ENCODE measurements at places on chromosomes 1 and 21. TPM values are rescaled to one million over a fixed set of nuclear protein-coding genes. Genes with fewer than 3 reads are reported as not detected.

Gene IQGAP3
- total RNA-seq = 0.09 TPM

Gene ZNF362
- 24.9 TPM for total RNA-seq

Gene MTARC1
- 6.4 TPM for total RNA-seq

Gene NFYC
- total RNA-seq = 52.6 TPM

DNA sequence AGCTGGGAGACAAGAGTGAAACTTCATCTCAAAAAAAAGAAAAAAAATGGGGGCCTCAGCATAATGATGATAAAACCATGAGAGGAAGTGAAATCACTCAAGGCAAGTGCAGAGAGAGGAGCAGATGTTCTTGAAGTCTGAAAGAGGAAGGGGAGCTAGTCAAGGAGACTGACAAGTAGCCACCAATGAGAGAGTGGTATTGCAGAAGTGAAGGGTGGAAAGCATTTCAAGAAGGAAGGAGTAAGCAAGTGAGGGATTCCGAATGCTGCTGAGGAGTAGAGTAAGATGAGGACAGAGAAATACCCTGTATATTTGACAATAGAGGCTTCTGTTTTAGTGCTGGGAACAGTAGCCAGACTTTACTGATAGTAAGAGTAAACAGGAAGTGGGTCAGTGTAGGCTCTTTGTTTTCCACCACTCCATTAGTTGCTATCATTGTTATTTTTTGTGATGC lies 2.9 kb downstream of the TATDN3 start:
- DNase-seq = no peak

DNA sequence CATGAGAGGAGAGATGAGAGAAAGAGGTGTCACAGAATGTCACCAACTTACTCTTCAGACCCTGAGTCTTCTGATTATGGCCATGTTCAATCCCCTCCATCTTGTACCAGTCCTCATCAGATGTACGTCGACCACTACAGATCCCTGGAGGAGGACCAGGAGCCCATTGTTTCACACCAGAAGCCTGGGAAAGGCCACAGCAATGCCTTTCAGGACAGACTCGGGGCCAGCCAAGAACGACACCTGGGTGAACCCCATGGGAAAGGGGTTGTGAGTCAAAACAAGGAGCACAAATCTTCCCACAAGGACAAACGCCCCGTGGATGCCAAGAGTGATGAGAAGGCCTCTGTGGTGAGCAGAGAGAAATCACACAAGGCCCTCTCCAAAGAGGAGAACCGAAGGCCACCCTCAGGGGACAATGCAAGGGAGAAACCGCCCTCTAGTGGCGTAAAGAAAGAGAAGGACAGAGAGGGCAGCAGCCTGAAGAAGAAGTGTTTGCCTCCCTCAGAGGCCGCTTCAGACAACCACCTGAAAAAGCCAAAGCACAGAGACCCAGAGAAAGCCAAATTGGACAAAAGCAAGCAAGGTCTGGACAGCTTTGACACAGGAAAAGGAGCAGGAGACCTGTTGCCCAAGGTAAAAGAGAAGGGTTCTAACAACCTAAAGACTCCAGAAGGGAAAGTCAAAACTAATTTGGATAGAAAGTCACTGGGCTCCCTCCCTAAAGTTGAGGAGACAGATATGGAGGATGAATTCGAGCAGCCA lies 8.0 kb downstream of the ELOA start:
- DNase-seq = no peak

GRCh38 chr1:36790191-36790590 lies 244.1 kb downstream of the GRIK3 start:
- DNase-seq = no peak

- DNase-seq = no peak
Measured at GRCh38 chr1:180157108-180157507, 2.4 kb downstream of the QSOX1 start.

- peak; percentile 31 for DNase-seq
Measured at GRCh38 chr1:36387141-36387949, 1.6 kb upstream of the STK40 start.

GRCh38 chr21:23131177-23131576 lies 2133.0 kb downstream of the NCAM2 start:
- no peak for DNase-seq

DNA sequence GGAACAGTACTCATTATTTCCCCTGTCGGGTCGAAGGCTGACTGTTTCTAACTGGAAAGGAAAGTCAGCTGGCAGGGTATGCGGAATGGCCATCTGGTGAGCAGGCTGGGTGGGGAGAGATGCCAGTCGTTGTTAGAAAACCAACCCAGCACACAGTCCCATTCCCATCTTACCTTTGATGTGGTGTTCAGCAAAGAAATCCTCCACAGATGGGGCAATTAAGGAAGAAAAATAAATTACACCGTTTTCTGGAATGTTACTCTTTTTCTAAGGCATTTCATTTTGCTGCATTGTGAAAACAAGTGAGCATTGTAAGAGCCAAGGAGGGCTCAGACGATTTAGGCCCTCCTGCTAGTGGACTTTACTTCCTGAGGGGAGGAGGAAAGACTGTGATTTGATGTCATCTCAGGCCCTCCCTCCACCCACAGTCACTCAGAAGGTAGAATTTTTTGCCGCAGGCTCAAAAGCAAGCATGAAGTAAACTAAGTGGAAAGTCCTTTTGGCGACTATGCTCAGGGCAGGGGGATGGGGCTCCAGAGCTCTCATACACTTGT lies at the start of gene SLC16A4:
TSS of gene SLC16A4 (minus strand) at position 335 of the 554 bp plus-strand sequence. CDS start 1,703 bp downstream, outside the sequence.
- DNase-seq = no peak

DNA sequence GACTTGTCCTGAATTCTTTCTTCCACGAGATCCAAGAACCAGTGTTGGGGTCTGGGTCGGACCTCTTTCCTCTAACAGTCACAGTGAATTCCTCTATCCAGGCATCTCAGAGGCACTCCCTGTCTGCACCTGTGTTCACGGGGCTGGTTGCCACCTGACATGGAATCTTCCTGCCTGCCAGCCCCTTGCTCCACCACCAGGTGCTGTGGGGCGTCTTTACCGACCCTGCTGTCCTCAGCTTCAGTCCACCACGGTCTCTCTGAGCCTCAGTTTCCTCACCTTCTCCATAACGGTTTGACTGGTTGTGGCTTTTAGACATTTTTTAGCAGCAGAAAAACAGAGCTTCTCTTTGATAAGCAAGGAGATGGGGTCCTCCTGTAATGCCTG lies 62.7 kb downstream of the SDC3 start:
- no peak for DNase-seq

DNA sequence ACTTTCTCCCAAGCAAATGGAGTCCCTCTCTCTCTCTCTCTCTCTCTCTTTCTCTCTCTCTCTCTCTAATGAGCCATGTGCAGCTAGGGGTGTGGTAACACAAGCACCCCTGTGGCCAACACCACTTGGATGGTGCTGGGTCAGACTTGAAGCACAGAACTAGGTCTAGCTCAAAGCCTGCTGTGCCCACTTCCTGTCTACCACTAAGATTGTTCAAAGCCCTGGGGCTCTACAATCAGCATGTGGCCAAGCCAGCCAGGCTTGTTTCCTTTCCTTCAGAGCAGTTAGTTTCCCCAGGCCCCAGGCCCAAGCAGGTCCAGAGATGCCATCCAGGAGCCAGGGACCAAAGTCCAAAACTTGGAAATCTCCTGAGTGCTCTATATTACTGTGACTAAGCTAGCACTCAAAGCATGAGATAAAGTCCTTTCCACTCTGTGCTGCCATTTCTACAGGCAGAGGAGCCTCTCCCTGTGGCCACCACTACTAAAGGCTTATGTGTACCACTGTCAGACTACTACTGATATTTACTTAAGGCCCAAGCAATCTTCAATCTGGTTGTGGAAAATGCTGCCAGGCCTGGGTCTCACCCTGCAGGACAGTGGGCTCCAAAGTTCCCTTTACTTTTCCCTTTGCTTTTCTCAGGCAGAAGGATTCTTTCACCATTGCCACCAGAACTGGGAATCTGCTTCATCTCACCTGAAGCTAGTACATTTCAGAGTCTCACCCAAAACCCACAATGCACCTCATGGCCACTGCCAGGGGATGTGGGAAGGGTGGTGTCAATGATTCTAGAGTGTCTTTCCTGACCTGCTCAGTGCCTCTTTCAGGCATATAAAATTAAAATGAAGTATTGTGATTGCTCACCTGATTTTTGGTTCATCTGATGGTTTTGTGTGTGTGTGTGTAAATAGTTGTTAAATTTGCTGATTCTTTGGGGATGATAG lies 999.5 kb downstream of the NCAM2 start:
- no peak for DNase-seq

DNA sequence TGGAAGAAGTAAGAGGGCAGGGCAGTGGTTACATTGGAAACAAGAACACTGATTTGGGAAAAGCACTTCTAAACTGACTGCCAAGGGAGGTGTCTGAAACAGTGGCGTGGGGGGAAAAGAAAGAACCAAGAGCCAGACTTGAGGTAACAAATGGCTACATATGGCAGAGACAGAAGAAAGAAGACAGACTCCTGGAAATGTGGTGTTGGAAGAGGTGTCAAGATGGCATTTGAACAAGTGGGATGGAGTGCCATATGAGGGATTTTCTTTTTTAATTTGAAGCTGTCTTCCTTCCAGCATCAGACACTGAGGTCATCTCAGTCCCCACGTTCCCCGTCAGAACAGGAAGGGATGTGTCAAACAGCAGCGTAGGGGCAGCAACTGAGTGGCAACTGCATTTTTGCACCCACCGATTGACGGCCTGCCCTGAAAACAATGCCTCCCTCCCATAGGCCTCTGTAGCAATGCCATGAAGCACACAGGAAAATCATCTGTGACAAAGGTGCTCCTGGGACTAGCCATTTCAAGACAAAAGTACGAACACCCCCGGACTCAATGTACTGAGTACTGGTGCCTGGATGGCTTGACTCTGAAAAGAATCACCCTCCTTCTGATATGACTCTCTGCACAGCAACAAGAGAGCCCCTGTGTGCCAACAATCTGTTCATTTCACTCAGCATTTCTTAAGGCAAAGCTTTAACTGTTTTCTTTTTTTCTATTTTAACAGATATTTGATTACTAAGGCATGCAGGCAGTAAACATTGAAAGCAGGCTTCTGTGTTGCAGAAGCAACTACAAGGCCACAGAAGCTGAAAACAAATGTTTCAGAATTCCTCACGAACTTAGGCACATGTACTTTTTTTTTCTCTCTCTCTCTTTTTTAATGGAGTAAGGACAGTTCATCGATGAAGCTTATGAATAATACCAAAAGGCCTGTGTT lies 37.0 kb downstream of the LPAR3 start:
- DNase-seq = no peak

GRCh38 chr1:27487966-27488884 lies 1.7 kb downstream of the WASF2 start:
- no peak for DNase-seq

GRCh38 chr1:153592748-153593147 lies 20.2 kb downstream of the S100A16 start:
- DNase-seq = no peak

DNA sequence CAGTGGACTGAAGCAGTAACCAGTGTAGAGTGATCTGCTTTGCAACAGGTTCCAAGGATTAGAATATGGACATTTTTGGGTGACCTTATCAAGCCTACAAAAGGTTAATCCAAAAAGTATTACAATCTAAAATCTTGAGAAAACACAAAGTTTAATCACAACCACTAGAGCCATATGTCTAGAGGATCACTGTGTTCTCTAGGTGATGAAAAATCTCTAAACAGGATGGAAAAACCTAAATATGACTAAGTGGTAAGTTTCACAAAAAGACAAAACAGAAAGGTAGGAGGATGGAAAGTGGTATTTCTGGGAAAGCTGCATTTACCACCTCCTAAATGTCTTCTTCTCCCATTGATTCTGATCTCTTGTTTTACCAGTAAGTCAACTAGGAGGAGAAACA lies 411.1 kb upstream of the CXADR start:
- no peak for DNase-seq

All from heart left ventricle (tissue), 16 donors.